ENCODE measurements at places on chromosomes 13 and 19.

- DNase-seq: peak; percentile 75
- H3K27me3 ChIP-seq: peaks cover 6% of the 10 kb centered on the region
- H3K4me3 ChIP-seq: peak overlapping the region; percentile 80
- H3K27ac ChIP-seq: peak overlapping the region; percentile 96
- peaks cover 17% of the 10 kb centered on the region for H3K36me3 ChIP-seq
- H3K4me1 ChIP-seq: peaks cover 75% of the 10 kb centered on the region
These were observed 11.8 kb downstream of the PDE4A start for GRCh38 chr19:10431943-10432735.

DNA sequence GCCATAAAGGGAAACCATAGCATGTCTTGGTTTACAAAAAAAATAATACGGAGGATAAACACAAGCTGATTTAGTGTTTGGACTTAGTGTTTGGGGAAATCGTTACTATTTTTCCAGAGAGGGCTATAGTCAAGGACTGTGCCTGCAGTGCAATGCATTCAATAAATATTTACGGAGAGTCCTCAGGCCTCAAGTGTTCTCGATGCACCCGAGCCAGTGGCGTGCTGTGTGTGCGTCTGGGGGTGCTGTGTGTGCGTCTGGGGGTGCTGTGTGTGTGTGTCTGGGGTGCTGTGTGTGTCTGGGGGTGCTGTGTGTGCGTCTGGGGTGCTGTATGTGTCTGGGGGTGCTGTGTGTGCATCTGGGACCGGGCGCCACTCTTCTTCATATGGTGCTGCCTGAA is 71.7 kb upstream of the GTF3A start:
- H3K36me3 ChIP-seq: no peaks in the 10 kb centered on the region
- peak overlapping the region; percentile 64 for H3K4me3 ChIP-seq
- peaks cover 21% of the 10 kb centered on the region for H3K4me1 ChIP-seq
- peak overlapping the region; percentile 84 for H3K27ac ChIP-seq

DNA sequence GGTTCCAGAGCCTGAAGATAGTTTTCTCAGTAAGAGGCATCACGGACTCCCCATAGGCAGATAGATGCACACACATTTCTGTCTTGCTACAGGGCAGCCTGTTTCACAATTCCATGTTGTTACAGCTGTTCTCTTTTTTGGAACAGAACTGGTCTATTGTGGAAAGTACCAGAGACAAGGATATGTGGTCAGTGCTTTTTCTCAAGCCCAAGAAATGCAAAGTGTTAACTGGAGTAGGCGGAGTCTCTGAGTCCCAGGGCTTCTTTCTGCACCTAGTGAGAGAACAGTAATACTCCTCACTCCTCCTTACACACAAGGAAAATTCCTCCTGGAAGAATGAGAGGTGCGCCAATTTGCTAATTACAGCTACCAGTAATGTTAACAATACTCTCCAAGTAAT is 141.6 kb upstream of the ARGLU1 start:
- H3K27me3 ChIP-seq: no peaks in the 10 kb centered on the region
- no peak overlapping the region for H3K4me3 ChIP-seq
- H3K36me3 ChIP-seq: no peaks in the 10 kb centered on the region
- H3K4me1 ChIP-seq: no peaks in the 10 kb centered on the region
- no peak overlapping the region for H3K27ac ChIP-seq

DNA sequence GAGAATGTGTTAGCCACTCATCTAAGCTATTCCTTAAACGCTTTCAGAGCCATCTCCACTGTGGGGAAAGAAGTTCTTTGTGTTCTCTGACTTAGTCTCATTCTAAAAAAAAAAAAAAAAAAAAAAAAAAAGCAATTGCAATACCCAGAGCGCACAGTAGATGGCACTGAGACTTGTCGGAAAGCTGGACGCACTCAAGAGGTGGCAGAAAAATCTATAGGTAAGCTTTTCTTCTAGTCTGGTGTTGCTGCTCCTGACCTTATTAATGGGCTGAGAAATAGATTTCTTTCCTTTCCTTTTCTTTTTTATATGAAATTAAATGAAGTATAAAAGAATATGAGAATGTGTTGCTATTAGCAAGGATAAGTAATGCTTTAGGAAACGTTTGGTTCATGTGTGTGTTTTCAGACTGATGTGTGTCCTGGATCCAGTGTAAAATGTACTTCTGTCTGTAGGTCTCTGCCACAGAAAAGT is 4.7 kb upstream of the GJB2 start:
- H3K27ac ChIP-seq: no peak overlapping the region
- no peaks in the 10 kb centered on the region for H3K36me3 ChIP-seq
- no peak for DNase-seq
- H3K4me1 ChIP-seq: peaks cover 21% of the 10 kb centered on the region
- peaks cover 51% of the 10 kb centered on the region for H3K27me3 ChIP-seq
